Fibroblast of skin of abdomen (primary cell): ENCODE measurements at places on chromosomes 16 and 17.

DNA sequence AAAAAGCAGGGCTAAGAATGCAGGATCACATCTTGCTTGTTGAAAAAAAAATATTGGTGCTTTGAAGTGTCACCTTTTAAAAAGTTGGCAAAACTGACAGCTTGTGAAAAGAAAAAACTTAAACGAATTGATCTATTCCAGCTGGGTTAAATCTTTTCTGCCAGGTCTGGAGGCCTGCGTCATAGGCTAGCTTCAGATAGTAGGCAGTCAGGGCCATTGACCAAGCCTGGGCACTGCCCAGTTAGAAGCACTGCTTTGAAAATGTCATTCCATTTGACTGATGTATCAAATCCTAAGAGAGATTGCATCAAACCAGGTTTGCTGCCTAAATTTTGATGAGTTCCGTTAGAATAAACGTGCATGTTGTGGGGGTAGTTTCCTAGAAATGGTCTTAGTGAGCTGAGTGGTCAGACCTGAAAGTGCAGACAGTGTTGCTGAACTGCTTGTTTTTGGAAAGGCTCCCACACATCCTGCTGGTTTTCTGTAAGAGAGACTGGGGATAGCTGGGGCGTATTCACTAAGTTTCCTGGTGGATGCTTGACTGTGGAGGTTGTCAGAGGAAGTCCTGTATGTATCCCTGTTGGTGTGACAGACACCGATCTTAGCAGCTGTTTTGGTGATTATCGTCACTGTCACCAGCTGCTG lies 38.8 kb downstream of the NUP88 start:
- no peak for DNase-seq

DNA sequence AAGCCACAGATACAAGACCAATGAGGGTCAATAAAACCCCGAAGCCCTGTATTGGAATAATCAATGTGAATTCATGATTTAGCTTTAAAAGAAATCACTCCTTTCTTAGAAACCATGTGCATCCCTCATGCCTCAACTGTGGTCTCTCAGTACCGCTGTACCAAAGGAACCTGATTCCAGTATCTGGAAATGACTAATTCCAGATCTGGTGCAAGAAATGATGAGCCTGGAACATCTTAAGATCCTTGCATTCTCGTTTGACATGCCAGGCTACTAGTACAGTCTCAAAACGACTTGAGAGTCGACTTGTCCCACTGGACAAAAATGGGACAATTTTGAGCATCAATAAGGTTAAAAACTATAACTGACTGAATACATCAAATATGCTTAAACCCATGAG lies 21.2 kb downstream of the USP31 start:
- no peak for DNase-seq

- no peak for DNase-seq
Measured at GRCh38 chr16:69618721-69619120, 53.0 kb downstream of the NFAT5 start.

DNA sequence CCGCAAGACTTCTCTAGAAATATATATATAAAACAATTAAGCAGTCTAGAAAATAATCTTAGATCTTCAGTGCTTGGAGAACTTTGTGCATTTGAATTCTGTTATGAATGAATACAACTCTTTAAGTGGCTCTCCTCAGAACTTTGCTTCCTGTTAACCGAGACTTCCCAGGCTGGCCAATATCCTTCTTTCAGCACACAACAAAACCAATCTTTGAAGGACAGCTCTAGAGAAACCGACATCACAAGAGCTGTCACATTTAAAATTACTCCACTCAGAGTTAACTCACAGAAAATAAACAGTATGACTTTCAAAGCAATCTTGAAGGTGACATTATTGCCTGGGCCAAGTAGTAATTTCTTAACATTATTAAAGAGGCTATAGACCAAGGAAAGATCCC lies 49.7 kb upstream of the ITGA2B start:
- DNase-seq, result no peak

DNA sequence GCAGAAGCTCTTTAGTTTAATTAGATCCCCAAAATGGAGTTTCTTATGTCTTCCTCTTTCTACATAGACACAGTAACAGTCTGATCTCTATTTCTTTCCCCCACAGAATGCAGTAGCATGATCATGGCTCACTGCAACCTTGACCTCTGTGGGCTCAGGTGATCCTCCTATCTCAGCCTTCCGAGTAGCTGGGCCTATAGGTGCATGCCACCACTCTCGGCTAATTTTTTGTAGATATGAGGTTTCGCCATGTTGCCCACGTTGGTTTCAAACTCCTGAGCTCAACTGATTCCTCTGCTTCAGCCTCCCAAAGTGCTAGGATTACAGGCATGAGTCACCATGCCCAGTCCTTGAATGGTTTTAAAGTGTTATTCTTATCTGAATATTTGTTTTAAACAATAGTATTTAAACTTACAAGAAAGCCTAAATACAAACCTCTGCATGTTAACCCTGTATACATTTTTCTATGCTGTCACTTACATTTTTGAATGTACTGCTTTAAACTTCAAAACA lies 120.6 kb downstream of the GOSR1 start:
- no peak for DNase-seq

- no peak for DNase-seq
Measured at GRCh38 chr17:62084585-62084984, 19.5 kb upstream of the MED13 start.

GRCh38 chr16:69166221-69166833 lies 20.6 kb upstream of the SNTB2 start:
- DNase-seq, result peak; percentile 42

- DNase-seq, result no peak
Measured at GRCh38 chr16:53534206-53534605, 31.2 kb upstream of the AKTIP start.

DNA sequence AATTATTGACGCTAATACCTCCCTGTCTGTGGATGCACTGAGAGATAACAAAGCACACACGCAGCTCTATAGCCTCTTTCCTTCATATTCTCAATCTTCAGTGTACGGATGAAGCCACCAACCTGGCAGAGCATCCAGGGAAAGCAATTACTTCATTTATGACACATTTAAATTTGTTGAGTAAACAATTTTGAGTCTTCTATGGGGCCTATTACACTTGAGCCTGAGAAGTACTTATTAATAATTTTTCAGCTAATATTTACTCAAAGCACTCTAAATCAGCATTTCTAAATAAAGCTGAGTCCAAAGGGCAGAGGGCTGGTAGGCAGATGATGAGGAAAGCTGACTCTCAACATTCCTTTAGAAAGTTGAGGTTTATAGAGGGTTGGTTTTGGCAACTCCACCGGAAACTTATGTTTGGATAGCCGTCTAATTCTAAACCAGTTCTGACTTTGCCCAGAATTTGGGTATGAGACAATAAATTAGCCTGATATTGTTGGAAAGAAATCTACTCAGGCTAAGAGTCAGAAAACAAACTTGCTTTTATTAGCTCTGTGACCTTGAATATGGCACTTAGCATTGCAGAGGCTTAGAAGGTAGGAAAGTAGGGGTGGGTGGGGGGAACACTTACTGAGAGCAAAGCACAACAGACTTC lies 643.5 kb downstream of the CDH11 start:
- DNase-seq, result peak; percentile 79

GRCh38 chr16:64808474-64808873 lies 313.4 kb downstream of the CDH11 start:
- DNase-seq, result no peak

DNA sequence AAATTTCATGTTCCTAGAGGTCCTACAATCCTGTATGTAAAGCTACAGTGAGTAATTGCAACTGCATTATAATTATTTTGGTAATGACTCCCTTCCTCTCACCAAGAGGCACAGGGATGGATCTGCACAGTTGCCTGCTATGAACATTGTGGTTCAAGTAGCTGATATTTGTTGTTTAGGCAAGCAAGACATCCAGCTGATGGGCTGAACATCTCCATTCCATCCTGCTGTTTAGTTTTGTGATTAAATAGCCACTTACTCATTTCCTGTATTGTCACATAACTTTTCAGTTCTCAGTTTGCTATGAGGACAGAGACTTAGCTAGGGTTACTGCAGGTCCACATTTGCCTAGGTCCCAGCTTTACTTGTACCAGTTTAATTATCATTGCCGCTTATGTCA lies 181.2 kb upstream of the TBX2 start:
- DNase-seq, result peak; percentile 46

- no peak for DNase-seq
Measured at GRCh38 chr17:17887752-17888304, 51.0 kb upstream of the SREBF1 start.

GRCh38 chr16:15398618-15399316 lies 3.2 kb downstream of the MPV17L start:
- no peak for DNase-seq

- no peak for DNase-seq
Measured at GRCh38 chr17:8821446-8822105, 22.4 kb upstream of the MFSD6L start.

DNA sequence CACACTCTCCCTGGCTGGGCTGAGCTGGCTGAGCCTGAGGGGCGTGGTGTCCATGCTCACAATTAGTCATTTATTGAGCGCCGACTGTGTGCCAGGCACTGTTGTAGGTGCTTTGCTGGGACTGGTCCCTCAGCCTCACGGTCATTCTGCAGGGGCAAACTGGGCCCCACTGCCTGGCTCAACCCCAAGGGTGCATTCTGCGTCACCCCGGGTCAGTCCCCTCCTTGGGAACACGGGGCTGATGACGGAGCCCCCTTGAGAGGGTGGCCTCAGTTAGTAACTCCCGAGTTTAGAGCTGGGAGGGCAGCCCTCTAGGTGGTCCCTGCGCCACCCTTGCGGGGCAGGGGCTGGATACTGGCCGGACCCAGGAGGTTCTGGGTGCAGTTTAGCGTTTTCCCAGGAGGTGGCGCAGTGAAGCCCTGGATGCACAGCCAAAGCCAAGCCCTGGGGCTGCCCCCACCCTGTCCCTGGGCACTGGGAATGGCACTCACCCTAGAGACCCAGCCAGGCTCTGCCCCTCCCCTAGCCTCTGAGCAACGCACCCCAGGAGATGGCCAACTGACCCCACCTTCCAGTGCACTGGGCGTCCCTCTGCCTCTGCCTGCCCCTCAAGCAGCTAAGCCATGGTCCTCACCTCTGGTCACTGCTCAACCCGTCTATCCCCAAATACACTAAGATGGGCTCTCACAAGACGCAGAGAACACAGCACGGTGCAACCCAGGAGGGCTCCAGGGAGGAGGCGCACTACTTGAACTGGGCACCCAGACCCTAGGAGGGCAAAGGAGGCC lies 243.2 kb upstream of the GSE1 start:
- DNase-seq, result no peak

- DNase-seq, result peak; percentile 60
Measured at GRCh38 chr16:17397499-17397891, 73.3 kb downstream of the XYLT1 start.
